ENCODE measurements at places on chromosomes 4 and X.

- DNase-seq = peak; percentile 50
Observed at GRCh38 chr4:73869130-73870055, at the start of gene CXCL1. CXCL1 (plus strand) TSS chr4:73869393; CDS start chr4:73869471, 78 bp downstream.

DNA sequence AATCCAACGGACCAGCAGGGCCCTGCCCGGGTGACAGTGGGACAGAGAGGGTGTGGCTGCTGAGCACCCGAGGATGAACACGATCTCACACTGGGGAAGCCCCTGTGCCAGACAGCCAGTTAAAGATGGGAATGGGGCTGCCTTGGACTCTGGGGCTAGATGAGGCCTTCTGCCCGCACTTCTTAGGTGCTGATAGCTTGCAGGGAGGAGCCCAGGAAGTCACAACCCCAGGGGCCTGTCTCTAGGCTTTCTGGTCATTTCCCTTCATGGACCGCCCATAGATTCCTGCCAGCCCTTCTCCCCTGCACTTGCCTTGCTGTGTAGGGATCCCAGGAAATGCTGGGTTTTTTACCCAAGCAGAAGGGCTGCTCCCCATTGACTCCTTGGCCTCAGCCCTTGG, 6.2 kb downstream of the ZNF275 start:
- DNase-seq = no peak

GRCh38 chrX:130330706-130331105, 9.0 kb upstream of the SLC25A14 start:
- DNase-seq = peak; percentile 10

DNA sequence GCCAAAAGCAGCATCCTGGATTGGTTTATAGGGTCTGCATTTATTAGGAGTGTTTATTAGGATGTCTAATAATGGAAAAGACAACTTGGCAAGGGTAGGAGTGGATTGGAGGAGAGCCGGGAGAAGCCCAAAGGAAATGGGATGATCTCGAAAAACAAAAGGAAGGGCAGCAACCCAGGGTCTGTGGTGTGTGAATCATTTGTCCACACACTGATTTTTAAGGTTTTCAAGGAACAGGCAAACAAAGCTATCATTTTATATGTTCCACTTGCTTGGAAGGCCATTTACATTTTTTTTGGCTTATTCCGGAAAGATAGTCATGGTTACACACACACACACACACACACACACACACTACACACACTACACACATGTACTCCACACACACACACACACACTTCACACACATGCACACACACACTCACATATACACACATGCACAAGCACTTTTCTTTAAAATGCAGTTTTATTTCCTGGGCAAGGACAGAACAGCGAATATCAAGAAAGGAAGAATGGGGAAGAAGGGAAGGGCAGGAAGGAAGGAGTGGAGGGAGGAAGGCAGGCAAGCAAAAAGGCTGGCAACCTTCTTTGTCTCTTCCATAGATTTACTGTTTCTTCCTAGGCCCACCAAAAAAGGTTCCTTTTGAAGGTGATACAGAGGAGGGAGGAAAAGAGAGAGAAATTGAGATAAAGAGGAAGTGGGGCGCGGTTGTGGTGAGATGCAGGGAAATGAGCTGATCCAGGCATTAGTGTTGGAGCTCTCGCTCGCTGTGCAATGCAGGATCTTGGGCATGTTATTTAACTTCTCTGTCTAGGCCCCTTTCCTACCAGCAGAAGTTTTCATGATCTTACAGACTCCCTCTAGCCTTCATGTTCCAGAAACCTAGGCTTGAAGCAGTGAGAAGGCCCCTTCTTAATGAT, 88.6 kb upstream of the MAML3 start:
- DNase-seq = no peak

DNA sequence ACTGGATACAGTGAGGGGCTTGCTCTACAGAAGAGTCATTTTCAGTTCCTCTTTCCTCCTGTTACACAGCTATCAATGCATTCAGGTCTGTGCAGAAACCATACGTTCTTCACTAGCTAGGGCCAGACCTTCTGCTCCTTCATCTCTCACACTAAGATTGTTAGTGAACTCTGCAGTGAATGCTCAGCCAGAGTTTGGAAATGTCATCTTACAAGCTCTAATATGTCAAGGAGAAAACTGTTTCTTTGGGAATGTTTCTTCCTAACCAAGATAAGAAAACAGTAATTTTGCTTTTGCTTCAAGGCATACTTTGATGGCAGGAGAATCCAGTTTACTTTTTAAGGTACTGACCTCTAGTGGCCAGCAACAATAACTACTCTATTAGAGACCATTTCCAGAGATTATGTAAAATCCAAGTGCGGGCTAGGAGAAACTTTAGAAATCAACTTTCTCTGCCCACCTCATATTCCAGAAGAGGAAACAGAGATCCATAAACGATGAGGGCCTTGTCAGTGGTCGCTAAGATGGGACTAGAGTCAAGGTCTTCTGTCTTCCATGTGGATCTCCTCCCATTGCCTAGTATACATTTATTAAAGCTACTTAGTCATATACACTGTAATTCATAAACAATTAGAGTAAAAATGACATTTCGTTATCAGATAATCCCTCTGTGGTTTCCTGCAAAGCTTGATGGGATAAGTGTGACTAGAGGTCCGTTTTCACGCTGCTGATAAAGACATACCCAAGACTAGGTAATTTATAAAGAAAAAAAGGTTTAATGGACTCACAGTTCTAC, 12.1 kb upstream of the CC2D2A start:
- DNase-seq = no peak

DNA sequence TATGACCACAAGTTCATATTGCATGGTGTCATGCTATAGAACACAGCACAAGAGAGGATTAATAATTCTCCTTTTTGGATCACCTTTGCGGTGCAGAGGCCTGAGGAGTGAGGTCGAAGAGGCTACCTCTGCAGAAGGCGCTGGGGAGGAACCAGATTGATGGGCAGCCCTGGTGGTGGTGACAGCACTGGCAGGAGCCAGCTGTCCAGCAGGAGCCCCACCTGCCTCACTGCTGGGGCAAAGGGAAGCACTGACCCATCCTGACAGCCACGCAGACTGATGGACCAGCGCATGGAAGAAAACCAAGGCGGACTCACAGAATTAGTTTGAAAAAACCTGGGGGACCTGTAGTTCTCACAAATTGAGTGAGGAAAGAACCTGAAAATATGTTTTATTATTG, 50.9 kb downstream of the COX18 start:
- DNase-seq = no peak

DNA sequence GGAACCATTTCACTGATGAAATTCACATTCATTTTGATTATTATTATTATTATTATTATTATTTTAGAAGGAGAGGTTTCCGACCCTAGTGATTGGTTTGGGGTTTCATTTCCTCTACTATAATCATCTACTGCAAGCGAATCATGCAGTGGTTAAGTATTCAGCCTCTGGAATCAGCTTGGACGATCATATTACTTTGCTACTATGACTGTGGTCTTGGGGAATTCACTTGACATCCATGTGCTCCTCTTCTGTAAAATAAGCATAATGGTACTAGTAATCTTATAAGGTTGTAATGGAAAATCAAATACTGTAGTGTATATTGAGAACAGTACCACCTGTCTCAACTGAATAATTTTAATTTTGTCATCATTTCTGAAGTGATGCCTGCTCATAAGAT, 132.1 kb upstream of the SLC4A4 start:
- DNase-seq = no peak

DNA sequence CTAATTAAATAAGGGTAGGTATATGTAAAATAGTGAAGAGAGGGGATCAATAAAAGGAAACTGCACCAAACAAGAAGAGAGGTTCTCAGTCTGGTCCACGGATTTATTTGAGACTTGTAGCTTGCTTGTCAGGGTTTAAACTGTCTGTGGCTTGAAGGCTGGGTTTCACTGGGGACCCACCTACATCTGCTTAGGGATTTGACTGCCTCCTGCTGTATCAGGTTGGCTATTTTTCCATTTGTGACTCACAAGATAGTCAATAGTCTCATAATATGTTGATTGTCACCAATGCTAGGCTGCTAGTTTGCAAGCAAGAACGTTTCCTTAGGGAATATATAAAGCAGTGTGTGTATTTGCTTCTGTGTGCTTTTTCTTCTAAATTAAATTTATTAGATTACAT, 1950.7 kb upstream of the IGFBP7 start:
- DNase-seq = no peak

GRCh38 chr4:151921386-151921785, 160.6 kb upstream of the GATB start:
- peak; percentile 21 for DNase-seq

DNA sequence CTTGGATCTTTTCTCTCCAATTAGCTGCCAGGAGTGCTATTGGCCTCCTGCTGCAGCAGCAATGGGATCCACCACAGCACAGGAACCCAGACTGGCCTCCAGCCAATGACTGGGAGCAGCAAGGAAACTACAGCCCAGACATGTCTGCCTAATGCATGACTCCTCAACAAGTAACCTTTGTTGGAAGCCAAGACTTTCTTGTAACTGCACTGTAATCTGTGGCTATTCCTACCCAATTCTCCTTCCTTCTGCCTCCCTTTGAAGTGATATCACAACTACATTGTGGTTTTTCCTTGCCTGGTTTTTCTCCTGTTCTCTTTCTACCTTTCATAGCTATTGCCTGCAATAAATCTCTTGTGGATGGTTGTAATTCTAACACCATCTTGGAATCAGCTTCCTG, 39.8 kb downstream of the SNCA start:
- DNase-seq = peak; percentile 84

DNA sequence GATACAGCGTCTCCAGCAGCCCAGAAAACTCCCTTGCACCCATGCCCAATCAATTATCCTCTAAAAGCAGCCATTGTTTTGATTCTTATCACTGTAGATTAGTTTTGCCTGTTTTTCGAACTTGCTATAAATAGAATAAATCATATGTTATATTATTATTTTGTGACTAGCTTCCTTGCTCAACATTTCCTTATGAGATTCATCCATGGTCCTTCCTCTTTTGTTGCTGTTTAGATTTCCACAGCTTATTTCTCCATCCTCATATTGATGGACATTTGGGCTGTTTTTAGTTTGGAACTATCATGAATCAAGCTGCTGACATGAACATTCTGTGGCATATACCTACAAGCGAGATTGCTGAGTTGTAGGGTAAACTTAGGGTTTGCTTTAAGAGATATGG, 595.3 kb downstream of the BCOR start:
- DNase-seq = no peak

- DNase-seq = no peak
Observed at GRCh38 chrX:49089553-49089952, 9.9 kb upstream of the WDR45 start.

DNA sequence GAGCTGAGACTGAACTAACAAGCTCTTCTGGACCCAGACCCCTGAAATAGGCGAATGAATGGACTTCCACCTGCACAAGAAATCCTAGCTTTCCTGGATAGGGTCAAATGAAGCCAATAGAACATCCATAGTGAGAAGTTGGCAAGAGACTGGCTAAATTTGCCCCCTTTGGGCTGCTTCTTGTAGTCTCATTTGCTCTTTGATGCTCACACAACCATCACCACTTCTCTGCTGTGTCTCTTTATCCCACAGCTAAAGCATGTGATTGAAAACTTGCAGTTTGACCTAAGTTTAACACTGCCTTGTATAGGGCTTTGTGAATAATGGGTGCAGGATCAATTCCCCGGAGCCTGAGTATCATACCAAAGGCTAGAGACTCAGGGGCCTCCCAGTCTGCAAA, 38.2 kb downstream of the NLGN3 start:
- no peak for DNase-seq

DNA sequence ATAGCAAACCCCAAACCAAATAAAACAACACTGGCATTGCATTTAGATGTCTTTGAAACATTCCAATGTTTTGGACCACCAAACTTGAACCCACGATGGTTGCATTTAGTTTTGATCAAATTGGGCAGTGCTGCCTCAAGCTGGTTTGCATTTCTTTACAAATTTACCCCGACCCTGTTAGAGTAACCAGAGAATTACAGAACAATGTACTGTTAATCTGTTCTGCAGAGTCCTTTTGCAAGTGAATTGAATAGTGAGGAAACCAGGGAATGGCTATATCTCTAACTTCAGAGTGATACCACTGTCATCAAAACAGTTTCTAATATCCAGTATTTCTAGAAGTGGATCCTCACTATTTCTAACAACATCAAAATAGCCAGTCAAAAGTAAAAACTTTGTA, 49.5 kb upstream of the GYPA start:
- no peak for DNase-seq

Measured in foreskin keratinocyte (primary cell).